GM23338 (cell line): ENCODE measurements at places on chromosomes 3 and 15. TPM values are rescaled to one million over a fixed set of nuclear protein-coding genes. Genes with fewer than 3 reads are reported as not detected.

GRCh38 chr3:43758592-43759225 lies 68.0 kb downstream of the ABHD5 start:
- peak; percentile 7 for DNase-seq

DNA sequence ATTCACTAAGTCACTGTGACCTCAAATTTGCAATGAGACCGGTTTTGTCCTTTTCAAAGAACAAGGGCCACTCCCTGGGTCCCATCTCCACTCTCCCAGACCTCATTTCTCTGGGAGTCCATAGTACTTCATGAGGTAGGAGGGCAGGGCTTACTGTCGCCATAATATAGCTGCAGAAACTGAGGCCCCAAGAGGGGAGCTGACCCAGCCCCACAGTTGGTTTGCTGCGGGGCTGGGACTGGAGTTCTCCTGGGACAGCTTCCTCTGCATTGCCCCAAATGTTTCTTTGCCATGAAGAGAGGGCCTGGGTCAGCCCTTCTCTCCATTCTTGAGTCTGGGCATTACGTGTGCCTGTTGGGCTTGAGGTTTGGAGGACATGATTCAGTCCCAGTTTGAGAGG lies 60.1 kb downstream of the ITGA11 start:
- DNase-seq = no peak

DNA sequence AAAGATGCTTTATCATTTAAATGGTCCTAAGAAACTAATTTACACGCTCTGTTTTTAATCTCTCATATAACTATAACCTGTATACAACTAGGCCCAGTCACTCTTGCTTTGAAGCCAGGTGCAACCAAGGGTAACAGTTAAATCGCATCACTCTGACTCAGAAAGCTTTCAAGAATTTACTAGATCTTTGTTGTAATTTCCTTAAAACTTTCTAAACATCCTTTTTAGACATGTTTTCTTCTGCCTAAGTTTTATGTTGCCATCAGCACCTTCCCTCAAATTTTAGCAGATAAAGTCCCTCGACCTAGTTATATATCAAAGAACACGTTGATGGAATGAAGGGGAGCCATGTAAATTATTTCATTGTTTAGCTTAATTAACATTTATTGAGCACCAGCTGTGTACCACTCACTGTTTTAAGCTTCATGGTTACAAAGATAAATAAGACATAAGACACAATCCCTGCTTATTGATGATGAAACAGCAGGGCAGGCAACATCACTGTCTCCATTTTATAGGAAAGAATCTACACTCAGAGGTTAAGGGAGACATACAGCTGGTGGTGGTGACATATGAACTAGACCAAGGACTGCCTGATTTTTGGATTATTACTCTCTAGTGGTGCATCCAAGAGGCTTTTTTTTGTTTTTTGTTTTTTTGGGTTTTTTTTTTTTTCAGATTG lies 101.0 kb downstream of the CD200R1L start:
- no peak for DNase-seq

DNA sequence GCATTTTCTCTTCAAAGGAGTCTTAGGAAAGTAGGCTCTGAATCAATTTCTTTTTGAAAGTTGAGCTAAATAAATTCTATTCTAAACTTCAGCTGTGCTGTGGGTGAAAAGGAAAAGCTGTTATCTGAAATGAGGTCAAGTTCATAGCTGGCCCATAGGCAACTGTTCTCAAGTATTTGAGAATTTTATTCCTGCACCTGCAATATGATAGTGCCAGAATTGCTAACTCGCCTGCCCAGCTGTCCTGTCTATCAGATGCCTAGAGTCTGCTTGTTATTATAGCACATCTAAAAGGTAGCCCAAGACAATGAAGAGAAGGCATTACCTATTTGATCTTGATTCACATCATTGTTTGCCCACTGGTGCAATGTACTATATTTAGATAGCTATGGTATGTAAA lies 798.7 kb downstream of the DIPK2A start:
- DNase-seq = no peak

- DNase-seq = no peak
Measured at GRCh38 chr15:101436526-101436925, 53.0 kb downstream of the PCSK6 start.

DNA sequence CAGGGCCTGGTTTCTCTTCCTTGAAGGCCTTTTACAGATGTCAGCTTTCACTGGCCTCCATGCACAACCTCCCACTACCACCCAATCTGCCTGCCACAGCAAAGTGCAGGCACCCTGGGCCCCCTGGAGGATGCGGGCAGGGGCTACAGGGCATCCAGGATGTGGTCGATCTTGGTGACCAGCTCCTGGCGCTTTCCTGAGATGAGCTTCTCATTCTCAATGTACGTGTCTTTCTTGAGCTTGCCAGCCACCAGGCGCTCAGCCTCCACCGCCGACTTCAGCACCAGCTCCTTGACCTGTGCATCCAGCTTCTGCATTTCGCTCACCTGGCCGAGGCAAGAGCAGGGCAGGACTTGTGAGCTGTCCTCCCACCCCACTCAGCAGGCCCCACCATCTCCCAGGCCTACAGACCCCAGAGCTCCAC lies 30.3 kb downstream of the RPN1 start:
- DNase-seq = no peak

- no peak for DNase-seq
Measured at GRCh38 chr3:60309539-60310268, 941.5 kb downstream of the FHIT start.

DNA sequence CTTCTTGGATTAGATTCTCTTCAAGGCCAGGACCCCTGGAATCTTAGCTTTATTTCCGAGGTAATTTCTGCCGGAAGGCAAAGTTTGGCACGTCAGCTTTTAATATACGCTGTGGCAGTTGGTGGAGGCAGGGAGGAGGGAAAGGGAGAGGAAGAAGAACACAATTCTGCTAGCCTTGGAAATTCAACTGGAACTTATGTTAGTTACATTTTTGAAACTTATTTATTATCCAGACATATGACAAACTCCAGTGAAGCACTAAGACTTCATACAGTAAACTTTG lies 100.1 kb upstream of the TSC22D2 start:
- no peak for DNase-seq

DNA sequence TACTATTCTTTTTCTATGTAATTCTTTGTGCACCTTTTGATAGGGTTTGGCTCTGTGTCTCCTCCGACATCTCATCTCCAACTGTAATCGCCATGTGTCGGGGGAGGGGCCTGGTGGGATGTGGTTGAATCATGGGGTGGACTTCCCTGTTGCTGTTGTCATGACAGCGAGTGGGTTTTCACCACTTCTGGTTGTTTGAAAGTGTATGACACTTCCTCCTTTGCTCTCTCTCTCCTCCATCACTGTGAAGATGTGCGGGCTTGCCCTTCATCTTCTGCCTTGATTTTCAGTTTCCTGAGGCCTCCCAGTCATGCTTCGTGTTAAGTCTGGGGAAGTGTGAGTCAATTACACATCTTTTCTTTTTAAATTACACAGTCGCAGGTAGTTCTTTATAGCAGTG lies 225.8 kb upstream of the DPPA4 start:
- DNase-seq = peak; percentile 4

DNA sequence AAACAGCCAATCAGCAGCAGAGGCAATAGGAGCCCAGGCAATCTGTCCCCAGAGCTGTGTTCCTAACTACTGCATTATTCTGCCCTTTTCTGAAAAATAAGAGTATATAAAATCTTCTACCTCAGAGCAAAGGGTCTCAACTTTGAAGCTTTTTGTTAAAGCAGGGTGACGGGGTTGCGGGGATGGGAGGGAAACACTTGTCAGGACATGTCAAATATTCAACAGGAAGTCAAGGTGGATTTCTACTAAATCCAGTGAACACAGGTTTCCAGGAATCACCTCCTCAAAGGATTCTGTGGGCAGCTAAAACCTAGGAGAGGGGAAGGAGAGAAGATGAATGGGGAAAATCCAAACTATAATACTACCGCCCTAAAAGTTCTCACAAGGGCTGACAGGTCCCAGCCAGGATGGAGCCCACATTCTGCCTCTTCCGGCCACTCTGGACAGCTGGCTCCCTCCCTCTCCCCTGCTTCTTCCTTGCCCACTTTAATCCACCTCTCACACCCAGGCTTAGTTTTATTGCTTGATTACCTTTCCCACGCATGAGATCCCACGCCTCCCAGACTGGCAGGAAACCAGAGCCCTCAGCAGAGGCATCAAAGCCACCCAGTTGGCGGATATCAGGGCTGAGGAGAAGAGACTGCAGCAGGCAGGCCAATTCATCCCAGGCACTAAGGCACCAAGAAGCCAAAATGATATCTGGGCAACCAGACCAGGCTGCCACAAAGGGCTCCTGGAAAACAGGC lies 77.2 kb downstream of the OSBPL10 start:
- no peak for DNase-seq

GRCh38 chr3:127747751-127748521 lies 74.4 kb downstream of the MGLL start:
- DNase-seq = no peak

DNA sequence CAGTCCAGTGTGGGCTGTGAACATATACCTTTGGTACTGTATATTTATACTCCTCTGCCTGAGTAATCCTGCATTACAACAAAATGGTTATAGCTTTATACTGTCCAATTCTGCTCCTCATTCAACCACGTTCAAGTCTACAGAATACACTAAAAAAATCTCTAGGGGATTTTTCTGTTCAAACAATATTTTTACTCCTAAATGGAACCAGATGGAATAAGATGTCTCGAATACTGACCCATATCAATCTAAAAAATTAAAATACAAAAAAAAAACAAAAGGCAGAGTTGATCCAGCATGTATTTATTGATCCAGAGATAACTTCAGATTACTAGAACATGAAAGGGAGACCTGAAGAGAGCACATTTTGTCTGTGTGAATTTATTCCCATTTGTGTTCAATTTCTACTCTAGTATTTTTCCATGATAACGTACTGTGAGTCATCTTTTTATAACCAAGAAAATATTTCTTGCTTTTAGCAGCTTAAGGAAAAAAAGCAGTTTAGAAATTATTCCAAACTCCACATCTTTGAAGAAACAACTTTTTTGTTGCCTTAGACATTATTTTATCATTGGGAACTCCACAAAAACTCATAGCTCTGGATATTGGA lies 910.7 kb downstream of the TBL1XR1 start:
- no peak for DNase-seq

- DNase-seq = no peak
Measured at GRCh38 chr3:114800272-114801031, 346.6 kb downstream of the ZBTB20 start.

- DNase-seq = peak; percentile 90
Measured at GRCh38 chr3:71583566-71584393, at the start of gene FOXP1. TSS of gene FOXP1 (minus strand) at chr3:71583728. CDS start at chr3:71198381, 385,347 bp downstream.

DNA sequence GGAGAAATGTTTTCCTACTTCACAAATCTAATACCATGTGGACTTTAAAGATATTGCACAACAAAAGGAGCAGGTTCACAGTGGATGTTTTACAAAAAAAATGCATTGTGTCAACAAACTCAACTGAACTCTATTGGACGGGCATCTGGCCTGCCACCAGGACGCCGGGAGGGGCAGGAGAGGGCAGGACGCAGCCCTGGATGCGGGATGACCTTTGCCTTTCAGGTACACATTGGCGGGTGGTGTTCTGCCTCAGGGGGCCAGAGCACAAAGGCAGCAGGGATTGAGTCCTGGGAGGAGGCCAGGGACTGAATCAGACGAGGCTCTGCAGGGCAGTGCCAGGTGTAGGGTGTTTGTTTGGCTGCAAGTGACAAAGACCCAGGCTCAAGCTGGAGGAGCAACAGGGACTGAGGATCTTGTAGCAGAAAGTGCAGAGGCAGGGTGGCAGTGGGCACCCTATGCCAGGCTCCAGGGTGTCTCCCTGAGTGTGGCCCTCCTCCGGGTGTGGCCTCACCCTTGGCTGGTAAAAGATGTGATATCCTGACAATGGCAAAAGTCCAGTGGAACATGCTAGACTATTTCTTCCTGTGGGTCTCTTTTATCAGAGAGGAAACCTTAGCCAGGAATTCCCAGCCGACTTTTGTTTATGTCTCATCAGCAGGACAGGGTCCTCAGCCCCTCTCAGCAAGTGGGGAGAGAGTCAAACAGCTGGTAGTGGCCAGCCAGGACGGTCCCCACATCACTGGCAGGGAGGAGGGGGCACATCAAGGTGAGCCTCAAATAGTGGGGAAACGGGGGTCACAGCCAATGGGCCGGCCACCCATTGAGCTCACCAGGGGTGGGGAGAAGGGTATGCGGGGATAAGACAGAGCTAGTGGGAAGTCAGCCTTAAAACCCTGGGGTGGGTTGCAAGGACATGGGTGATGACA lies 29.7 kb upstream of the KLF13 start:
- DNase-seq = no peak

GRCh38 chr3:35335703-35336102 lies 303.6 kb upstream of the ARPP21 start:
- peak; percentile 3 for DNase-seq

GRCh38 chr15:43932907-43933306 lies 106.1 kb downstream of the WDR76 start:
- DNase-seq = no peak

- DNase-seq = peak; percentile 81
Measured at GRCh38 chr15:101288905-101289513, 6.0 kb downstream of the SNRPA1 start.

DNA sequence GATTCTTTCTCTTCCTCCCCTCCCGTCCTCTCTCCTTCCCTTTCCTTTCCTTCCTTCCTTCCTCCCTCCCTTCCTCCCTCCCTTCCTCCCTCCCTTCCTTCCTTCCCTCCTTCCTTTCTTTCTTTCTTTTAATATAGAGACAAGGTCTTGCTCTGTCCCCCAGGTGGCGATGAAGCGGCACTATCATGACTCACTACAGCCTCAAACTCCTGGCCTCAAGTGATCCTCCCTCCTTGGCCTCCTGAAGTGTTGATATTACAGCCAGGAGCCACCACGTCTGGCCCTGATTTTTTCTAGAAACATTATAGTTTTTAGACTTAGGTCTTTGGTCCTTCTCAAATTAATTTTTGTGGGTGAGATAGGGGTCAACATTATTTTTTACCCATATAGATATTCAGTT lies 15.5 kb downstream of the GRM2 start:
- DNase-seq = peak; percentile 60

GRCh38 chr3:139239550-139239949 lies 104.3 kb upstream of the MRPS22 start:
- no peak for DNase-seq

- no peak for DNase-seq
Measured at GRCh38 chr15:73758461-73758860, 5.3 kb upstream of the INSYN1 start.

GRCh38 chr3:66021731-66022131 lies 17.0 kb downstream of the MAGI1 start:
- DNase-seq = peak; percentile 46

DNA sequence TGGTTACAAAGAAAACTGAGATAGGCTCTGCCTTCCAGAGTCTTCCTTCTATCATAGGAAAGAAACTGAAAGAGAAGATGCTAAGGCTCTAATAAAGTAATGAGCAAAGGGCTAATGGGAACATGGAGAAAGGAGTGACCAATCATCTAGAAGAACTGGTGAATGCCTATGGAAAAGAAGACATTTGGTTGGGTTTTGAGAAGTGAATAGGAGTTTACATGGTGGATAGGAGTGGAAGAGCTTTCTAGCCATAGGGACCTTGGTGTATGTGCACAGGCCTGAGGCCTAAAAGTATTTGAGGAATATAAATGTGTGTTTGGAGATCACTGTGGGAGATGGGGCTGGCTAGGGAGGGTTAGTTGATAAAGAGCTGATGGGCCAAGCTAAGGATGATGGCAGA lies 6.8 kb downstream of the LPP start:
- DNase-seq = no peak

- DNase-seq = no peak
Measured at GRCh38 chr3:117553461-117553860, 843.9 kb downstream of the TUSC7 start.

Gene SYNPR
- 0.38 and 2.6 TPM in 2 replicates for total RNA-seq

Gene FSTL1
- 258 and 272 TPM in 2 replicates for total RNA-seq

Gene SLC6A20
- total RNA-seq = 0.14 TPM in 1 of 2 replicates, not detected in the other

Gene PRSS50
- 1.4 and 1.5 TPM in 2 replicates for total RNA-seq

Gene GPR149
- total RNA-seq = 0.21 TPM in 1 of 2 replicates, not detected in the other

Gene HYAL1
- total RNA-seq = 2.8 and 5.0 TPM in 2 replicates

Gene BSN
- total RNA-seq = 5.1 and 5.4 TPM in 2 replicates

Gene ERICH6
- total RNA-seq = not detected in 2 replicates
